ENCODE measurements at places on chromosomes 4 and X. TPM values are rescaled to one million over a fixed set of nuclear protein-coding genes. Genes with fewer than 3 reads are reported as not detected.

Gene SOD3
- total RNA-seq: 49.2 TPM

Gene ARHGAP24
- 35.5 TPM for total RNA-seq

Gene PNMA6F
- not detected for total RNA-seq

Gene MFAP3L
- total RNA-seq: 3.3 TPM

Gene NPY5R
- total RNA-seq: not detected

DNA sequence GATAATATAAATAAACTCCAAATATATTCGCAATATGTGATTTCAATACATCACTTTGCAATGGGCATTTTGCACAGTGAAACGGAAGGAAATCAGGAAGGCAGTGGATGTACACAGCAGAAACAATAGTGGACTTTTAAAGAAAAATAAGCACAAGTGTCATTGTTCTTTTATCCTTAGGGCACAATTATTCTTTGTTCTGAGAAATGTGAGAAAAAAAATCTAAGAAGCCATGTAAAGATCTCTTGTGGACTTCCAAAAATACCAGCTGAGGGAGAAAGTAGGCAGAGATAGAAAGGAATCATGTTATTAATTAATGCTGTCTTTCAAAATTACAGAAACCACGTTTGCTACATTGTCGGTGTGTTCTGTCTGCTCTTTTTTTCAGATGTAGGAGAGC, 17.6 kb upstream of the PRRG1 start:
- no peak for DNase-seq

DNA sequence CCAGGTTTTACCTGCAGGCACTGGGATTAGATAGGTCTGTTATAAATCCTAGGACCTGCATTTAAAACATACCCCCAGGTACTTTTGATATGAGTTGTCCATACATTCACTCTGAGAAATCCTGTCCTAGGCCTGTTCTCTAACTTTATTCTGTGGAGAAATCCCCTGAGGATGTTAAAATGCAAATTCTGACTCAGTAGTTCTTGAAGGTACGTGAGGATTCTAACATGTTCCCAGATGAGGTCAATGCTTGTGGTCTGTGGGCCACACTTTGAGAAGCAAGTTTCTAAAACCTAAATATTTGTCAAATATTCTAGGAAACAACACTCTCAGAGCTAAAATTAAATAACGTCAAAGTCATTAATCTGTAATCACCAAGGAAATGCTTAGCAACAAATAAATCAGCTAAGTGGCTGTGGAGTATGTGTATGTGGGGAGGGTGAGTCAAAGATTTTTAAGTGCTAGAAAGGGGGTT, 101.3 kb upstream of the MAGEB16 start:
- DNase-seq: no peak

- DNase-seq: no peak
Observed at GRCh38 chrX:10120331-10120730, 36.4 kb upstream of the CLCN4 start.

DNA sequence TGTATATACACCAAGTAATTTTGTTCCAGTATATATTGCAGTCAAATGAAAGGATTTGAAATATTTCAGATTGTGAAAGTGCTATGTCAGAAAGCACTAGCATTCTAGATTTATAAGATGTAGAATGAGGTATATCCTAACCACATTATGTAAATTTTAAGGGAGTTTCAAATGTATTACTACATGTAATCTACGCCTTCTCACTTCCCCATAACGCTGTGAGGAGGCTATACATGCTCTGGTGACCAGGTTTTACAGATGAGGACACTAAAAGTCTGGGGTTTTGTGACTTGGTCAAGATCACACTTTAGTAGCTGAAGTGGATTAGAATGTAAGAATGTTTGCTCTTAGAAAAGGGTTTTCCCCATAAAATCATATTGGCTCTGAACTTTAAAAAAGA, 8.1 kb downstream of the ENPEP start:
- no peak for DNase-seq

- DNase-seq: no peak
Observed at GRCh38 chr4:15410750-15411149, 17.1 kb upstream of the C1QTNF7 start.

DNA sequence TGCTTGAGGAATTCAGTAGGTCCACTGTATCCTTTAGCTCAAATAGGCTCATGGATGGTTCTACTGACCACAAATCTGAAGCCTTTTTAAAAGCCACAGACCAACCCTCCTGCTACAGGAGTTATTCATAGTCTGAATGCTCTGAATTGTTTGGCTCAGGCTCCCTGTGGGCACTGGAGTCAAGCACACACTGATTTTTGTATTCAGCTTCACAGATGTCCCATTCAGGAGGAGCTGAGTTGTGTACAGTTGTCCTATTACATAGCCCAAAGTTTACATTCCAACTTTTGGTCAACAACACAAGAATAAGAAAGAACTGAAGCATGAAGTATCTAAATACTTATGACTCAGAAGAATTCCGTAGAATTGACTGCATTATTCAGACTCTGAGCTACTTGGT, 243.9 kb downstream of the UNC5C start:
- no peak for DNase-seq

DNA sequence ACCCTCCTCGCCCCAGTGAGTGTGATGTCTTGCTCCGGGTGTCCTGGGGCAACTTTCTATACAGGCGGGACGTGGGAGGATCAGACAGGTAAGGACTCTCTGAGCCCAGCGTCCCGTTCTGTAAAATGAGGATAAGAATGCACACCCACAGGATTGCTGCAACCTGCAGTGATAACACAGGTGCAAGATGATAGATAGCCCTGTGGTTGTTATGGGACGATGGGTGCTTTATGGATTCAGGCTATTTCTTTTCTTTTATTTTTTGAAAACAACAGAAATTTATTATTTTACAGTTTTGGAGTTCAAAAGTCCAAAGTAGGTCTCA, 28.6 kb downstream of the BEX3 start:
- DNase-seq: no peak

GRCh38 chr4:157996061-157997028, 176.5 kb downstream of the GASK1B start:
- no peak for DNase-seq

All from heart right ventricle (tissue), 16 donors.